GM04503 (cell line): ENCODE measurements at places on chromosomes 4 and X.

DNA sequence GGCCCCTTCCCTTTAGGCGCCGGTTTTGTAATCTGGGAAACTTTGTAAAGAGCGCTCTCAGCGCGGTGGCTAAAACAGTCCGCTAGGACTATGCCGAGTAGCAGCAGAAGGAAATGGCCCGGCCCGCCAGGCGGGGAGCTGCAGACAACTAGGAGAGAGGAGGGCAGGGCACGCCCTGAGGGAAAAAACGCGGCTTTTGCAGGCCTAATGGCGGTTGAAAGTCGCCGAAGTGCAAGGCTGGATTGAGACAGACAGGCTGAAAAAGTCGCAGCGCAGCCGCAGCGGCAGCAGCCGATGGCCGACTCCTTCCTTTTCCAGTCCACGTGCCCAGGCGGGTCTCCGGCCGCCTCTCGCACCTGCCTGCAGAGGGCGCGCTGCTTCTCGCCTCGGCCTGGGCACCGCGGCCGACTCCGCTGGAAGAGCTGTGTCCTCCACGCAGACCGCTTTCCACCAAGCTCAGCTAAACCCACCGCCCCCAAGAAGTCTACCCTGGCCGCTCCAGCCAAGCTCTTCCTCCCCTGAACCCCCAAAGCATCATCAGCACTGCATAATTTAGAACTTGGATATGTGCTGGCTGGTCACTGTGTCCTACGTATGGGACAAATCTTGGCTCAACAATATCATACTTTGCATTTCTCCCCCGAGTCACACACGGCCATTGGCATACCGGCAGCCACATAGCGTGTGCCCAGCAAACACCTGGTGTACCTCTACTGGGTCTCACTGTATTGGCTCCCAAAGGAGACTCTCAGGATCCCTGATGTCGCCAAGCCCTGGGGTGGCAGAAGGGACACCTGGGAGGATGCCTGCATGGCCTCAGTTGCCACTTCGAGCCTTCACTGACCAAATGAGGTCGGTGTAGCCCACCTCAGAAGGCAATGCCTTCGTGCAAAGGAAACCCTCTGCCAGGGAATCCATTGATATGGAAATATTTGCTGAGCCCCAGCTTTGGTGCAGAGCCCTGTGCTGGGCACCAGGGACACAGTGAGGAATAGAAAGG, 14.5 kb downstream of the SLC25A5 start:
- no peak for DNase-seq

GRCh38 chr4:130524057-130524456, 1428.1 kb downstream of the C4orf33 start:
- DNase-seq, result no peak

DNA sequence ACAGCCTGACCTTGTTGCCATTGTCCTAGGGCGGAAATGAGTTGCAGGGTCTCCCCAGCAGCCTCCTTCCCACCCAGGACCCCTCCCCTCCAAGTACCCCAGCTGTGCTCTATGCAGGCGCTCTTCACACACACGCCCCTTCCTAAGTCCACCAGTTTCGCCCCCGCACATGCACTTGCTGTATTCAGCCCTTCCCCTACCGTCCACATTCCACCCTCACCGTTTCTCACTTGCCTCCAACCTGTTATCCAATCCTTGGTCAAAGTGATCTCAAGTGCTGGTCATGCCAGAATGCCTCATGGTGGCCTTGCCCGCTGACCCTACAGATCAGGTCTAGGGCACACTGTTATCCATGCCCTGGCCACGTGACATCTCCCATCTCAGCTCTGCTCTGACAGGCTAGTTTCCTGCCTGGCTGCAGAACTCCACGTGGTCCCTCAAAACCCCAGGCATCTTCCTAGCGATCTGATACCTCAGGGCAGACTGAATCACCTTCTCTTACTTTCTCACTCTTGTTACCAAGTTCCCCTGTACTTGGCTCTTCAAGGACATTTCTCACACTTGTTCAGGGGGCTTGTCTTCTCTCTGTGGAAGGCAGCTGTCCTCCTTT, 39.7 kb downstream of the NSG1 start:
- no peak for DNase-seq

- no peak for DNase-seq
Measured at GRCh38 chrX:136039485-136039884, 54.2 kb downstream of the SLC9A6 start.

DNA sequence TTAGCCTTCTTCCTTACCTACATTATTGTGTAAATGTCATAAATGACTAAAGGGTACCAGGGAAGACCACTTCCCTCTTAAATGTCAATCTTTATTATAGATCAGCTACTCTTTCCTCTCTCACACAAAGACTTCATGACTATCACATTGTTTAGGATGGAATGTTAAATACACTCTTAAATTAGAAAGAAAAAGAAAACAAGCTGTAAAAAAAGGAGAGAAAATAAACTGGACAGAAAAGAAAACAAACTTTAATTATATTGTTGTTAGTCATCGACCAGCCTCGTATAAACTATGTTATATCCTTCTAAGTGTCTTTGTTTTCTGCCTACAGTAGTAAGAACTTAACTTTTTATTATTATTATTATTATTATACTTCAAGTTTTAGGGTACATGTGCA, 666.4 kb upstream of the NR3C2 start:
- DNase-seq, result no peak

GRCh38 chr4:2647403-2648158, 108.6 kb downstream of the TNIP2 start:
- no peak for DNase-seq

- DNase-seq, result no peak
Measured at GRCh38 chrX:155242300-155242699, 22.0 kb downstream of the RAB39B start.

DNA sequence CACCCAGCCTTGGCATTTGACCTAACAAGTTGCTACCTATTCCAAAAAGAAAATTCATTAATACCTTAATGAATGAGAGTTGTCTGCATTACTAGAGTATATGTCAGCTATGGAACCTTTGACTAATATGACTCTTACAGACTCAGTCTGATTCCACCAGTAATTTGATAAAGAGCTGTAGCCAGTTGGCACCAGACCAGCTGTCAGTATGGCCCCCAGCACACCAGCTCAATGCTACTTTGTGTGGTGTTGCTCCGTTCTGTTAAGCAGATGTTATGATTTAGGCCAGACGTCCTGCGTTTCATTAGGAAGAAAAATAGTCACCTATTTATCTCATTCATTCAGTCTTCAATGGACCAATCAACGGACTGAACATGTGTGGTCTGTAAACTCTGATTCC, 215.5 kb downstream of the TLL1 start:
- no peak for DNase-seq

DNA sequence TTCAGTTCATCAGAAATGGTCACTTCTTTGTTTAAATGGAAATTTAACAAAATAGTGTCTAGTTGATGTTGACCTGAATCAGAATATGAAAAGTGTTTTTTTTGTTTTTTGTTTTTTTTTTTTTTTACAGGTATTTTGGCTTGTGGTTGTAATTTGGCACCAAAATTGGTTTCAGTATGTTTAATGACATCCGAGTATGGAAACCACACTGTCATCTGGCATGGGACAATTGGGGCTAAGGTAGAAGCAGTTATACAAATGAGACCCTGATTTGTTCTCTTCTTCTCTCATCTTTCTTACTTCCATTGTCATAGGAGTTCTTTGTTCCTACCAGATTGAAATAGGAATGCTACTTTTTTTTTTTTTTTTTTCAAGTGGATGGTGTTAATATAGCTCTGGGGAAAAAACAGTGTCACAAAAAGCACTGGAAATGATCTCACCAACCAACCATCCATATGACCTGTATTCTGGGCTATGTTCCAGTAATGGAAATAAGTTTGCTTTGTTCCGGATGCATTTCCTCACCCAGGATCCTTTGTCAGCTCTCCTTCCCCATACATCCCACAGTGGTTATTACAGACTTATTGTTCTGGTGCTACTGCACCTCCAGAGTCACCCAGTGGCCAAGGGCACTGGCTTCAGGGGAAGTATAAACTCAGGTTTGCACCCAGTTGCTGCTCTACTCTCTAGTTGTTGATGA, 95.8 kb downstream of the ATXN3L start:
- peak; percentile 67 for DNase-seq

GRCh38 chr4:121041307-121042090, 30.8 kb downstream of the NDNF start:
- DNase-seq, result no peak

GRCh38 chr4:82599336-82599735, 37.5 kb upstream of the TMEM150C start:
- DNase-seq, result no peak

GRCh38 chr4:133129237-133129636, 19.9 kb upstream of the PCDH10 start:
- no peak for DNase-seq

DNA sequence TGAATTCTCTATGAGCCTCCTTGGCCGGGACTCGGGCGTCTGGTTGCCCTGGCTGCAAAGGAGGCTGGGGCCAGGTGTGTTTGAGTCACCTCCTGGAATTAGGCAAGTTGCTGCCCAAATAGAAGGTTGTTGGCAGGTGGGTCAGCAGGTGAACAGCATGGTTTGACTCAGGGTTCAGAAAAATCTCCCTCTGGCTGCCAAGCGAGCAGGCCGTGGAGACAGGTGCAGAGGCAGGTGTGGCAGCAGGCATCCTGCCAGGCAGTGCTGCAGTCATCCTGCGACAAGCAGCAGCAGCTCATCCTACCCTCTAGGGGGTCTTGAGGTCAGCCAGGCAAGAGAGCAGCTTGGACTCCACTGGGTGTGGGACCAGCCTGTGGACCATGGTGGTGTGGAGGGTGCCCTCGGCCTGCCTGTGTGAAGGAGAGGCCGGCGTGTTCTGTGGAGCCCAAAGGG, 8.2 kb downstream of the MSANTD1 start:
- no peak for DNase-seq

DNA sequence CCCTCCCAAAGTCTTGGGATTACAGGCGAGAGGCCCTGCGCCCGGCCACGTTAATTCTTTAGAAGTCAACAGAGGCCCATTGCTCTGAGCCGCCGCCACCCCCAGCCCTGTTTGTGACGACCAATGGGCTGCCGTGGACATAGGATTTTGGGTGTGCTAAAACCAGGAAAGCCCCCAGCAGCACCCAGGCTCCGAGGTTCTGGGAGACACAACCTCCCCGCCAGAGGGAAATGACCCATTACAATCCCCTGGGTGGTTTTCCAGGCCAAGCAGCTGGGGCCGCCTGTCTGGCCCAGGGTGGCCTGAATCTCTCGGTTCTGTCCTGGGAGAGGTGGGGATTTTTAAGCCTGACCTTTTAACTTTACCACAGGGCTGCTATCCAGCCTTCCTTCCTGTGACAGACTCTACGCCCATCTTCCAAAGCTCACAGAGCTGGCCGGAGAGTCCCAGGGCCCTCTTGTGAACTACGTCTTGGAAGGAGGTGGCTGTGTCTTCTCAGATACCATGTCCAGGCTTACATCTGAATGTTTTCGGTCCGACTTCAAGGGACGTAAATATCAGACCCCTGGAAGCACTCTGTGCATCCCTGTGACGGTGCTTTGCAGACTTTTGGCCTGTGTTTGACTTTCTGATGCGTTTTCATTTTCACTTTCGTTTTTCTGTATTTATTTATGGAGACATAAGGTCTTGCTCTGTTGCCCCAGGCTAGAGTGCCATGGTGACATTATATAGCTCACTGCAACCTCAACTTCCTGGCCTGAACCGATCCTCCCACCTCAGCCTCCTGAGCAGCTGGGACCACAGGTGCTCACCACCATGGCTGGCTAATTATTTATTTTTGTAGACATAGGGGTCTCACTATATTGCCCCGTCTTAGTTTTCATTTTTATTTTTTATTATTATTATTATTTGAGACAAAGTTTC, 36.0 kb downstream of the P2RY8 start:
- DNase-seq, result no peak

- DNase-seq, result no peak
Measured at GRCh38 chr4:148923881-148924280, 481.7 kb upstream of the NR3C2 start.

GRCh38 chr4:110170861-110171260, 27.6 kb downstream of the ELOVL6 start:
- DNase-seq, result no peak

GRCh38 chrX:29274517-29274916, 687.3 kb downstream of the IL1RAPL1 start:
- no peak for DNase-seq

GRCh38 chr4:101784957-101785356, 5.6 kb upstream of the BANK1 start:
- no peak for DNase-seq

GRCh38 chr4:178917756-178918155, 1475.5 kb upstream of the AGA start:
- DNase-seq, result no peak

- DNase-seq, result no peak
Measured at GRCh38 chr4:2931512-2932301, 31.5 kb downstream of the NOP14 start.

- no peak for DNase-seq
Measured at GRCh38 chr4:77917075-77917474, 54.4 kb downstream of the MRPL1 start.

GRCh38 chr4:142353149-142353738, 492.9 kb downstream of the INPP4B start:
- DNase-seq, result no peak

DNA sequence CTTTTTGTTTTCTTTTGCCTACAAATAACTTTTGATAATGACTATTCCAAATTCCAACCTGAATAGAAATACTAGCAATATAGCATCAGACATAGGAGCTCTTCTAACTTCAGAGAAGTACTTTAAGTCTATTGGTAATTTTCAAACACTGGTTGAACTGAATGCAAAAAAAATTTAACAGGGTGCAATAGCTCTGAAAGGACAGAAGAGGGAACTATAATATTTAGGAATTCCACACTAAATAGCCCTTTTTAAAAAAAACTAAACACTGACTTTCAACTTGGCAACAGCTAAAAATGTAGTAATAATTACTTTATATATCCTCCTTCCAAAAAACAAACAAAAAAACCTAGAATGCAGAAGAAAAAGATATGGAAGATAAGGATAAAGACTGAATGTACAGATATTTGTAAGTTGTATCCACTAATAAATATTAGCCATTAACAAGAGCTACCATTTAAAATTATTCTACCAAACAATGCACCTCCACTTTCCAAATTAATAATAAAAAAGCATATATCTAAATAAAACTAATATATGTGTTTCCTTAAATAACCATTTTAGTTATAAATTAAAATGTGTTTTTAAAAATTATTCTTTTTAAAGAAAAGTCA, 81.4 kb downstream of the FBXW7 start:
- DNase-seq, result no peak

GRCh38 chr4:185205697-185206342, 2.0 kb upstream of the CFAP97 start:
- no peak for DNase-seq

- DNase-seq, result no peak
Measured at GRCh38 chr4:98741952-98742351, 83.5 kb upstream of the TSPAN5 start.

DNA sequence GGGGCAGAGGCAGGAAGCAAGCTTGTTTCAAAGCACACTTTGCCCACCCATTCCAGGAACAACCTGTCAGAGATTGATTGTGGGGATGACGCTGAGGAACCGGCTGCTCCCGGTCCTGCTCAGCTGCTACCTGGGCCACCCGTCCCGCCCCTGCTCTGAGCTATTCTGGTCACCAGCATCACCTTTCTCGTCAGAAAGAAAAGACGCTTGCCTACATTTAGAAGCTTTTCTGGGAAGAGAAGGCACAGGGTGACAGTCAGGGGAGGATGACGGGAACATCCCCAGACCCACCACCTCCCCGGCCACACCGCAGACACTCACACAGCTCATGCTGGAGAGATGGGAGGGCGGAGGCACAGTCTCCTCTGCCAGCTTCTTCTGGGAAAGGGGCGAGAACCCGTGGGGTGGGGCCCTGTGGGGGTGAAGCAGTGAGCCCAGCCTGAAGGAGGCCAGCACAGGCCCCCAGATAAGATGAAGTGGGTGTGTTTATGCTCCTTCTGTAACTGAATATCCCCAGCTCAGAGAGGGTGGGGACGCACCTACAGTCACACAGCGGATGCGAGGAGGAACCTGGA, 81.8 kb downstream of the CPZ start:
- no peak for DNase-seq

GRCh38 chr4:55396308-55397125, 760 bp downstream of the TMEM165 start:
- no peak for DNase-seq
